MCF 10A (cell line): ENCODE measurements at places on chromosomes 2 and 18.

GRCh38 chr2:40487602-40488001 lies 35.7 kb upstream of the SLC8A1 start:
- no peak for DNase-seq

DNA sequence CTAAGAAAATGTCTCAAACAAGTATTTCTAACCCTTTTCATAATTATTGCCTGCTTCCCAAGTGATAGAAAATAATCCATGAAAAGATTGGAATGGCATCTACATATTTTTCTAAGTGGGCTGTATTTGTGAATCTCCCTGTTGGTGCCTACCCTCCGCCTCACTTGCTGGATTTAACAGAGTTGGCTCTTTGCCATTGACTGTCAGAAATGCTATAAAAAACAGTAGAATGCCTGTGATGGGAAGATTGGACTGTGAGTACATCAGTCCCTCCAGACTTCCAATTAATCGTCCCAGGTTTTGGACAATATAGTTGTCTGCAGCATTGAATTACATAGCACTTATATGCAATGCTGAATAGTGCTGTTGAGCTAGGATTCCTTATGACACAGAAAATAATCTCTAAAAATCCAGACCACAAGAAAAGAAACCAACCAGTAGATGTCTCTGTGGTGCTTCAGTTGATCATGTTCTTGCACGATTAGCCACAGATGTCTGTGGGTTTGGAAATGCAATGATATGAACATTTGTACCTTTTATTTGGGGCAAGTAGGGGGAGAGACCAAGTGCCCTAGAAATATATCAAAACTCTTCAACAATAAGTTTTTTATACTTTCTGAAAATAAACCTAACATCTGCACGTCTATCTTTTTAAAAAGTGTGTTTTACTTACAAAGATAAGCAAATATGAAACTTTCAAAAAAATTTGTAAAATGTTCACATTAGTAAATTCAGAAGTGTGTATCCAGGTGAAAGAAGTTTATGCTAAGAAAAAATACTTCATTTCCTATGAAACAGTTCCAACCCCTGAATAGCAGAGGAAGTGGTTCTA lies 88.5 kb downstream of the DYNAP start:
- peak; percentile 82 for DNase-seq

DNA sequence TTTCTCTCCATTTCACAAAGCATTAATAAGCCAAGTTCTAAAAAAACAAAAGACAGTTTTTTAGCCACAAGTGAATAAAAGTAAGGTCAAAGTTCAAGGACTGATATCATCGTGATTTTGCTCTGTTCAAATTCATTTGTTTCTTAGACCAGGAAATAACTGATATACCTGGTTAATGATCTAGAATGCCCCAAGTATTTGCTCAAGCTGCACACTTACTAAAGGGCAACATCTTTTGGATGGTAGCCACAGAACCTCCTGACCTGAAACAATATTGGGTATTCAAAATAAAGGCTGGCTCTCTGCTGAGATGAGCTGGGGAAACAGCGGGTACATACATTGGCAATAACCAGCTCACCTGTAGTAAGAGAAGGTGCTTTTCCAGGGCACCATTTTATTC lies 314.7 kb upstream of the LYPD1 start:
- no peak for DNase-seq

DNA sequence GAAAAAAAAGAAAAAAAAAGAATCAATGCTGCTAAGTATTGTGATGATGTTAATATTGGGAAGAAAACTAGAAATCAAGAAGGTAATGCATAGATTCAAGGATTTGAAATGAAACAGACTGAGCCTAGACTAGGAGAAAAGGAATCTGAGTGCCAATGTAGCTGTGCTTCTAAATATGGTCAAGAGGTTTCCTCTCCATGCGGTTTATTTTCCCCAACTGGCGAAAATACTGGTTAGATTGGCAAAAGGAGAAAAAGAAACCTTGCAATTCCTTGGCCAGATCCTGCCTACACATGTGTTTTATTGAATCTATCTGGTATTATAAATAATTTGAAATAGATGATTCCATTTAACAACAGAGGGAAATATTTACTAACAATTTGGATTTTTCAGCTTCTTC lies 5.7 kb downstream of the SCN3A start:
- no peak for DNase-seq

DNA sequence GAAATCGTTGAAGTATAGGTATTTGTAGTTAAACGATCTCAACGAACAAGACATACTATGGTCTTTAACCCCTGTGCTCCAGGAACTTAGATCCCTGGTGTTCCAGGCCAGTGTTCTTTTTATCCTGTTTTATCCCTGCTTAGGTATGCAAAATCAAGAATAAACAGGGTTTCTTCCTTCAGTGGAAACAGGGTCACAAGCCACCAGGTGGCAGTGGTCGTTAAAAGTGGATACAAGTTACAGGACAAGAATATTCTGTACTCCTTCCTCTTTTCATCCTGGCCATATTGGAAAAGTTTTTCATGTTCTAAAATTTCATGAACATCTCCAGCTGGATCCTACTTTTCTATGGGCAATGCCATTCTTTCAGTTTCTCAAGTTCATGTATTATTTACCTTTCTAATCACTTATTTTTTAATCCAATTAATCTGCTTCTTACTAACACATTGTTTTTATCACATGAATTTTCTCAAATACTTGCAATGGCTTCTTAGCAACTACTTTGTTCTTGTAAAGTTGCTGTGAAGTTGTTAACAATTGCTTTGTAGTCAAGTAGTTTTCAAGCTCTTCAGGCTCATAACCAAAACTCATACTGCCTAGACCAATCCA lies 16.4 kb upstream of the HNMT start:
- peak; percentile 72 for DNase-seq

DNA sequence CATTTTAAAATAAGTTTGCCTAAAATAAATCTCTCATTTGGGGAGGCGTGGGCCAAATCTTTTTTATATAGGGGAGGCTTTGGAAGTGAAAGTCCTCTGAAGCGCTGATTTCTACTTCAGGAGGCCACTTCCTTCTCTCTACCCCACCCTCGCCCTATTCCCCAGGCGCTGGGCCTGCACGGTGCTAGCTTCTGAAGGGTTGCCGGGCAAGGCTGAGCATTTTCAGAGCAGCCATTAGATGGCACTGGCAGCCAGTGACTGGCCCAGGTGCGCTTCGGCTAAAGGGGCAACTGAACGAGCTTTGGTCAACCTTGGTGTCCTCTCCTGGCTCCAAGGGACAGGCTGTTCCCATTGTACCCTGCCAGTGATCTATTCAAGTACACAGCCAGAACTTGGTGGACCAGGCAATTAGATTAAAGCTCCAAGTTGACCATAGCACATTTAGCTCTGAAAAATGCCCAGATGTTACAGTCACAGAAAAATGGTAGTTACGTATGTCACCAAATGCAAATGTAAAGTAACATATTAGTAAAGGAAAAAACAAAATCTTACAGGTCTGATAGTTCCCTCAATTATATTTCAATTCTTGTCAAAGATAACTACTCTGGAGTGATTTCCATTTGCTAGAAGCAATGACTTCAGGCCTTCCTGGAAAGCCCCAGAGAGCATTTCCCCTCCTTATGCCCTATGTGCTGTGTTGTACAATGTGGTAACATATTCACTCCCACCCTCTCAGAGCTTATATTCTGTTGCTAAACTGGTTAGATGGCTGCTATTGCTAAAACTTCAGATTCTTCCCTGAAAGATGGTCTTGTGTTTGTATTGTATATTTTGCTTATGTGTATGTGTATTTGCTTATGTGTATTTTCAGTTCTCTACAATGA lies 2.1 kb downstream of the POMC start:
- peak; percentile 8 for DNase-seq

DNA sequence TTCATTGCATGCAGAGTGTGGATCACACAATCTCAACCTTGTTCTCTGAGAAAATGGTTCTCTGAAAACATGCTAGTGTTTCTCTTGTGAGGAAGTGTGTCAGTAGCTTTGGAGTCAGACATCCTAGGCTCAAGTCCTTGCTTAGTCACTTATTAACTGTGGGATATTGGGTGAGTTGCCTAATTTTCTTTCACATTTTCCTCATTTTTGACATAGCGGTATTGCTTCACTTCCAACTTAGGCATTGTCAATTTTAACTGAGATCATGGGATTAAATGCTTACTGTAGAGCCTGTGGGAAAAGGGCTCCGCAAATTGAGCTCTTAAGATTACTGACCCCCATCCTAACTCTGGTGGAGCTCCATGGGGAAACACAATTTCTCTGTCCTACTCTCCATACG lies 622.2 kb downstream of the CNTNAP5 start:
- DNase-seq: no peak

DNA sequence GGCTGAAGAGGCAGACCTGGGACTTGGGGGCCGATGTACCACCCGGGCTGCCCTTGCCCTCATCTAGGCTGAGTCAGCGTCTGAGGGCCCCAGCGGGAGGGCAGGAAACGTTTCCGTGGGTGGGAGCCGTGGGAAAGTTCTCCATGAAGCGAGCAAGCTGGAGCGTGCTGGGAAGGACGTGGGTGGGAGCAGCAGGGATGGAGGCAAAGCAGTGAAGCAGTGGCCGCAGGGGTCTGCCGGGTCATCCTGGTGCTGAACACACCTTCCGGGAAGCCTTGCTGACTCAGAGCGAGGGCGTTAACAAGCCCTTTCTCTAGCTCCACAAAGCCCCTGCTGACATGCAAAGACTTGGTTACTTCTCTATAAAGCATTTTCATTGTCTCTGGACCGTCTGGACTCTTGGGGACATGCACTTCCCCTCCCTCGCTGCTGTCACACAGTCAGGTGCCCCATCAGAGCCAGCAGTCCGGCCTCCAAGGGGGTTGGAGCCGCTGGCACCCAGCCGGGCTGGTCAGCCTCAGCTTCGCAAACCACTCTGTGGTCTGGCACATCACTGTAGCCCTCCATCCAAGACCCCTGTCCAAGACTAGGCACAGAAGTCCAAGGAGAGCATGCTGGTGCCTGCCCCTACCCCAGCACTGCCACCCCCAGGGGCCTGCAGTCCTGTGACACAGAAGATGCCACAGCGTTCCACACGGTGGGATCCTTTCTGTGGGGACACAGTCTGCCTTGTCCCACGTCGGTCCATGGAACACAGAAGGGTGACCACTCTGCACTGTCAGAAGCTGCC lies 115.1 kb upstream of the GPC1 start:
- DNase-seq: peak; percentile 83

DNA sequence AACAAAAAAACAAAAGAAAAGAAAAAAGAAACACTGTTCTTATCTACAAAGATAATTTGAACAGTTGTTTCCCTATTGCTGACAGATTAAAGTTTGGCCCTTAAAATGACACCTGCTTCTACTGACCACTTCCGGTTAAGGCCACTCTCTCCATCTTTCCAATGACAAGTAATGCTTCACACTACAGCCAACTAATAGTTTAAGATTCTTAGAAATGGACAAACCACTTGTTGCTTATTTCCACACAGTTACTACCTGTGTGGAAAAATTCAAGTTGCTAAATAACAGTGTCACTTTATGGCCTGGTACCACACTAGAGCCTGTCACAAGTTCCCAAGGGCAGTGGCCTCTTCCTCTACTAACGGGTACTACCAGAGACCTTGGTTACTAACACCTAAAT lies 2.4 kb downstream of the TMEM185B start:
- no peak for DNase-seq

- DNase-seq: no peak
These were observed 65.9 kb downstream of the AP1S3 start for GRCh38 chr2:223771475-223771874.

GRCh38 chr2:200021449-200022114 lies 66.2 kb downstream of the MAIP1 start:
- DNase-seq: no peak

- no peak for DNase-seq
These were observed 904.8 kb downstream of the MBD2 start for GRCh38 chr18:53319628-53320027.

- peak; percentile 1 for DNase-seq
These were observed 60.9 kb downstream of the LOXHD1 start for GRCh38 chr18:46596119-46596518.

DNA sequence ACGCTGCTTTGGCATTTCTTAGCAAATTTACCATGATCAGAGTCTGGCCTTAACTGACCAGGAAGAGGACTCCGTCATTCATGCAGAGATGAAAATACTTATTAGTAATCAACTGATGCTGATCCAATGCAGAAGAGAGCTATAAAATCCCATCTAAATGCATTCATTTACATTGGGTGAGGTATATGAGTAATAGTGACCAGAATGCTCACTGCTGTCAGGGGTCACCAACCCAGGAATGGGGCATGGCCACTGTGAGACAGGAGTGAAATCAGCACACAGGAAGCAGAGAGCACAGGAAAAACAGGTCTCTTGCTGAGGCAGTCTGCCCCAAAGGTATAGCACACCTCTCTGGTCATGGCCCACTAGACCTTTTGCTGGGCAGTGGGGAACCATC lies 68.1 kb upstream of the TMEM247 start:
- no peak for DNase-seq

DNA sequence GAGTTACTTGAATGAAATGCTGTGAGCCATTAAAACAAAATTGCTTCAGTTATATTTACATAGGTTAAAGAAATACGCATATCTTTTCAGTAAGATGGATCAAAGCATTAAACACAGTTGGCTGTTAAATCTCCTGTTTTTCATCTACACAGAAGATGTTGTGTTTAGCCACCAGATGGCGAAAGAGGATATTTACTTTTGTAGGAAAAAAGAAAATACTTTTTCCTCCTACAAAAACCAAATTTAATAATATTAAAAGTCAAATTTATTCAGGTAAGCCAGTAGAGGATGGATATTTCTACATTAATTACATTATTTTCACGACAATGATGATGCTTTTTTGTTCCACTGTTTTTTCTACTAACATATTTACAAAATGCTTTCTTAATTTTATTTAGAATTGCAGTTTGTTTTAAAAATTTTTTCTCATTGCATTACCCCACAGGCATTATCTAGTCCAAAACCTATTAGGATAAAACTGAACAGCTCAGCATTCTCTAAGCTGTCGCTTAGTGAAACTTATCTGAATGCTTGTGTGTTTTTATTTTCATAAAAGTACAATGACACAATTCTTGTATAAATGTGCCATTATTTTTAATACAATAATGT lies 173.7 kb downstream of the ASXL3 start:
- DNase-seq: peak; percentile 17

- DNase-seq: no peak
These were observed 278.4 kb downstream of the SPAG16 start for GRCh38 chr2:213562539-213563180.

GRCh38 chr2:133956434-133956935 lies 297.4 kb upstream of the MGAT5 start:
- no peak for DNase-seq

DNA sequence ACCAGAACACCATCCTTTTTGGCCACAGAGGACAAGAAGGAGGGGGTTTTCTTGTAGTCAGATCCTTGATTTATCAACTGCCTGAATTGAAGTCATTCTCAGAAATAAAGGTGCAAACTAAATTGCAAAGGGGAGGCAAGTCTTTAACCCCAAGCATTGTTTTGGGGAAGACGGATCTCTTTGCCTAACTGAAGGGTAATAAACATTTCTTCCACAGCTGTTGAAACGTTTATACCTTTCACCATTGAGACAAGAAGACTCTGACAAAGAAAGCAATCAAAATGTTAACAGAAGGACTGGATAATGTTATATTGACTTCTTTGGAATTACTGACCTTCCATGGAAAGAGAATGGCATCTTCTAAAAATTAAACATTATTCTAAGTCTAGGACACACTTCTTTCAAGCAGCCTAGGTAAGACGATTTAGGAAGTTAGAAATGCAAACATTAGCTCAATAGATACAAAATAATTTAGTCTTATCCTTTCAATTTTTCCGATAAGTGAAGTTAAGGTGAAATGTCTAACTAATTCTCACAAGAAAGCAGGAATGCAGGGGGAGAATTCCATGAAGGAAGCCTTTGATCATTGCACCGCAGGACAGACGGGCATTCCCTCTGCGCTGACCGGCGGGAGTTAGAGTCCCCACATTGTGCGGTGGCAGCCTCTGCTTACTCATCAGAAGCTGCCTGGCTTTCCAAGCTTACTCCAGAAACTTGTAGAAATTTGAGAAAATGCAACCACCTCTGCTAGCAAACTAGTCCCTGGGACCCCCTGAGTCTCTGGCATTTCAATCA lies 69.4 kb upstream of the COPS8 start:
- no peak for DNase-seq
